ENCODE measurements at places on chromosomes 6 and 20. TPM values are rescaled to one million over a fixed set of nuclear protein-coding genes. Genes with fewer than 3 reads are reported as not detected.

- DNase-seq, result no peak
These were observed 751.3 kb upstream of the ADGRB3 start for GRCh38 chr6:67883500-67884366.

GRCh38 chr6:154768280-154768679 lies 35.1 kb downstream of the SCAF8 start:
- DNase-seq, result no peak

GRCh38 chr6:153564803-153565202 lies 433.7 kb upstream of the RGS17 start:
- no peak for DNase-seq

GRCh38 chr6:107132330-107132954 lies 17.1 kb upstream of the BEND3 start:
- no peak for DNase-seq

DNA sequence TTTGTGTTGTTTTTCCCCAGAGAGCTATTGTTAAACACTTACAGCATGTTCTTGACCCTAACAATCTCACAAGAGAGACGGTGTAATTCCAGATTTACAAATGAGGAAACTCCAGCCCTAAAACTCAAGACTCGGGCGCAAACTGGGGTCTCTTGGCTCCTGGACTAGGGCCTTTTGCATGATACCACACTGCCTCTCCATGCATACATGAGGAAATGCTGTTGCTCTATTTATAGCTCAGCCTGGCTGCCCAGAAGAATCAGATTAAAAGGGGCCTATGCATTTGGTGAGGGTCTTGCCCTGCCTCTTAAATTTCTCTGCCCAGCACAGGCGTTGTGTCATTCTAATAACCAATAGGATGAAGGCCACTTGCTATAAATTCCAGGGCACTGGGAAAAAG lies 30.5 kb upstream of the SNRPB2 start:
- no peak for DNase-seq

DNA sequence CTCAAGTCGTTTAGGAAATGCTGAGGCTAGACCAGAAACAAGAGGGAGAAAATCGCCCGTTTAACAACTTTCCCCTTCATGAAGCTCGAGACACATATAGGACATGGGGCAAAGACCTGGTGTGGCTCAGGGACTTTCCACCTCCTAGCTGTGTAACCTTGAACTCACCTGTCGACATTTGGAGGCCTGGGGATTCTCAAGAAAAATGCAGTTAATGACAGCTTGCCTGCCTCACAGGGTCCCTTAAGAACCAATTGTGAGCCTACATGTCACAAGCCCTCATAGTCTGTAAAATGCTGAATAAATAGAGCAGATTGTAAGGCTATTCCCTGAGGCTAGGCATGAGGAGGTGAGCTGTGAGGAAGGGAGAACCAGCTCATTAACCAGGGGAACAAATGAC lies 35.1 kb downstream of the MGME1 start:
- no peak for DNase-seq

DNA sequence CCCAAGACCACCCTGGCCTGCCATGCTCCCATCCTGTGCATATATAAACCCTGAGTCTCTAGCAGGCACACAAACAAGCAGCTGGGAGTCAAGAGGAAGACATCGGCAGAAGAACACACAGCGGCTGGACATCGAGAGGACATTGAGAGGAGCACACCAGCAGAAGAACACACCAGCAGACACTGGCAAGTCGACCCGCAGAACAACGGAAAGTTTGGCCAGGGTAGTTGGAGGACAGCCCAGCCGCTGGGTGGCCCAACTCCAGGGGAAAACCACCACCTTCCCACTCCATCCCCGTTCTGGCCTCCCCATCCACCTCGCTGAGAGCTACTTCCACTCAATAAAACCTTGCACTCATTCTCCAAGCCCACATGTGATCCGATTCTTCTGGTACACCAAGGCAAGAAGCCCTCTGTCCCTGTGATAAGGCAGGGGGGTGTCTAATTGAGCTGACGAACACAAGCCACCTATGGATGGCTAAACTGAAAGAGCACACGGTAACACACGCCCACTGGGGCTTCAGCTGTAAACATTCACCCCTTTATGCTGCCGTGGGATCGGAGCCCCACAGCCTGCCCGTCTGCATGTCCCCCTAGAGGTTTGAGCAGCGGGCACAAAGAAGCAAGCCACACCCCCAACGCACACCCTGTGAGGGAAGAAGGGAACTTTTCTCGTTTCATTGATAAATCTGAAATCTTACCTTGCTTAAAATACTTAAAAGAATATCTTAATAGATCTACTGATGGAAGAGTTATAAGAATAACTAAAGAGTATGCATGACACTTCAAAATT lies 13.8 kb downstream of the TMX4 start:
- DNase-seq, result no peak

- no peak for DNase-seq
These were observed 8.3 kb upstream of the TNXB start for GRCh38 chr6:32117461-32117860.

DNA sequence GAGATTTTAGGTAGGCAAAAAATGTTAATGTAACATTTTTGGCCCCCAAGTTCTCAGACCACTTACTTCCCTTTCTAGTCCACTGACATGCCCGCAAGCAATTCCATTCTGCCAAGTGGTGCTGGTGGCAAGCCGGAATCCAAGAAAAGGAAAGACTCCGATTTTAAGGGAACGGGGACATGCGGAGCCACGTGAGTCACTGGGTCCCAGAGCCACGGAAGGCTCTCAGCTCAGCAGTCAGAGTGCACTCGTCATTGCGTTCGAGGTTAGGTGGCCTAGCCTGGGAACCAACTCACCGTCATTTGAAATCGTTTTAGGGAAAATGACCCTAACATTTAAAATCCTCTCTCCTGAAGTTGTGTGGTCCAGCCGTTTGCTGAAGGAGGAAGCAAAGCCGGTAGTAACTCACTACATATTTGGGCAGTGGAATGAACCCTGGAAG lies 711 bp upstream of the SIRT5 start:
- peak; percentile 21 for DNase-seq

DNA sequence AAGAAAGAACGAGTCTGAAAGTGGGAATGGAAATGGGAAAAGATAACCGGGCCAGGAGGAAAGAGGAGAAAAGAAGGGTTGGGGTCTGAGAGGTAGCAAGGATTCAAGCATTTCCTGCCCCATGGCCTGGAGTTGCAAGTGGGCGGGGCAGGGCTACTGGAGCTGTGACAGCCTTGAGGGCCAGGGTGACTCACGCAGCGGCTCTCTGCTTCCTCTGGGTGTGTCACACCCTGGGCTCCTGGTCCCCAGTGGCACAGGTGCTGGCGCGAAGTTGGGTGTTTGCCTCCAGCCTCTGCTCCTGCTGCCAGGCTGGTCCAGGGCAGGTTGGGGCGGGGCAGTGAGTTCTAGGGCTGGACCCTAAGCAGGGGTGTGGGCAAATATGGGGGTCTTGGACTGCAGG lies 3.3 kb upstream of the ULBP3 start:
- DNase-seq, result no peak

Gene SRMS
- 0.08 TPM for polyA plus RNA-seq

Gene RNF182
- 3.4 TPM for polyA plus RNA-seq

Gene BEND6
- polyA plus RNA-seq, result 6.0 TPM

Gene PTGIS
- 28.0 TPM for polyA plus RNA-seq

Gene PLN
- 6.4 TPM for polyA plus RNA-seq

Gene EYS
- polyA plus RNA-seq, result 0.69 TPM

Gene TCF21
- 184 TPM for polyA plus RNA-seq

Gene DLGAP4
- 48.1 TPM for polyA plus RNA-seq

Measured in right renal cortex interstitium (tissue), 3 donors.